ENCODE measurements at places on chromosomes 6 and 20.
A peak's percentile ranks its signal among the peaks of the same experiment; 100 is the strongest.

GRCh38 chr20:32344835-32345506 is 13.2 kb upstream of the ASXL1 start:
- ATAC-seq: no peak

DNA sequence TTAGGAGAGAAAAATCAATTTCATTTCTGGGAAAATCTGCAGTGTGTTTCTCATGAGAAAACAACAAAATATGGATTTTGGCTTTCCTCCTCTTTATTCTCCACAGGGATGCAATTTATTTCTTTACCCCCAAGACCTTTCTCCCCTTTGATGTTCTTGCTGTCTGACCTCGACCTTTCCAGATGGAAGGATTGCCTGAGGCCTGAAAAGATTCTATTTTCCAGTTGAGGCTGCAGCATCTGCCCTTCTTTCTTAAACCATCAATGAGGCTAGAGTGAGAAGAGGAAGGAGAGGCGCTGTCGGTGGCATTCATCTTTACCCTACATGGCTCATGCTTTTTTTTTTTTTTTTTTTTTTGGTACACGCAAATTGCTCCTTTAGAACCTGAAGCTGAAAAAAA is 344.2 kb upstream of the BTBD3 start:
- no peak for ATAC-seq

DNA sequence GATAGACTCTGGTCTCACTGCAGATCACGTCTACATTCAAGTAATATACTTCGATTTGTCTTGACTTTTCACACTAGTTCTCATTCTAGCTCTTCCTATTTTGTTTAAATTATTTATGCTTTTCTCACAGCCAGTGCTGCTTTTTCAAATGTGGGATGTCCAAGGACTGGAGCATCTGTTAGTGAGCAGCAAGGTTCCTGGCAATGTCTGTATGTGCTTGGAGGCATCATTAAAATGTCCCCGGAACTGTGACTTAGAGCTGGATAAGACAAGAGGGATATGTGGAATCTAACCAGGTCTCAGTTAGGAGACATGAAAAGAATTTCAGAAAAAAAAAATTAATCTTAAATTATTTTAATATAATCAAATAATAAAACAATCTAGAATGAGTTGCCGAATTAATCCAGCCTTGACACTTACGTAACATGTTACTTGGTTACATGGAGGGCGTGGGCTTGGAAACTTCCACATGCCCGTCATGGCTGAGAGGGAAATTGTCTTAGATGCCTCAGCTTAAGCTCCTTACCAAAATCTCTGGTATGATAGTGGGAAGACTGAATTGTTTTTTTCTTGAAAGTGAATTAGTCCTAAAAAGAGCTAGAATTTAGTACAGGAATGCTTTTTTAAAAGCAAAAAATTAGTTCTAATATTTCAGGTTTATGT is 21.4 kb upstream of the CARMIL1 start:
- no peak for ATAC-seq

DNA sequence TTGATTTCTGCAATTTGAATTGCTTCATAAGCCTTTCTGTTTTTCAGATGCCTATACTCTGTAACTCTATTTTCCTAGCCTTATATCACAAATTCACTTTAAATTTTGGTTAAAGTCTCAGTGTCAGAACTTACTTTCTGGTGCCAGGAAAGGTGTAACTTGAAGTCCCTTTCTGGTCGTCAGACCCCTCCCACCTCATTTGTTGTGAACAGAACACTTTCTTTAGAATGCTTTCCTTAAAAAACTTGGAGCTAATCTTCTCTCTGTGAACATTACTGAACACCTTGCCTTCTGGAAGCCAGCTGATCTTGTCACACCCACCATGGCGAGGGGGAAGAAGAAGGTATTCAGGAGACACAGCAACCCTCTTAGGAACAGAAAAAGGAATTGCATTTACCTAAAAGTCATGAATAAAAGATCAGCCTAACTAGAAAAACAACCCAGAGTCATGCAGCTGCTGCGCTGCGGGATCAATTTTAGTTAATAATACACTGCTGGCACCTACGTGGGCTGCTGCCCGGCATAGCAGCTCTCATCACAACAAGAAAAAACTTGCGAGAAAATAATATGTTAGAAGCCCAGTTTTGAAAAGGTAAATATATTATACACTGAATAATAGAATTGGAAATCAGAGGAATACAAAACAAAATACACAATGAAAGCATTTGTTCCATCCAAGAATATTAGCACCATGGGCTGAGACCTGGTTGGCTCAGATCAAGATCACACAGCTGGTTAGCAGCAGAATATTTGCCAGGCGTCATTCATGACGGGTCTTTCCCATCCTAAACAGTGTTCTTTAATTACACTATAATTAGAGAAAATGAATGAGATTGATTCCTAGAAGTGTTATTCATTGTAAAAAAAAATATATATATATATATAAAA is 5.8 kb upstream of the FAM217A start:
- no peak for ATAC-seq

- no peak for ATAC-seq
These were observed 86.9 kb upstream of the VSTM2L start for GRCh38 chr20:37816003-37816402.

DNA sequence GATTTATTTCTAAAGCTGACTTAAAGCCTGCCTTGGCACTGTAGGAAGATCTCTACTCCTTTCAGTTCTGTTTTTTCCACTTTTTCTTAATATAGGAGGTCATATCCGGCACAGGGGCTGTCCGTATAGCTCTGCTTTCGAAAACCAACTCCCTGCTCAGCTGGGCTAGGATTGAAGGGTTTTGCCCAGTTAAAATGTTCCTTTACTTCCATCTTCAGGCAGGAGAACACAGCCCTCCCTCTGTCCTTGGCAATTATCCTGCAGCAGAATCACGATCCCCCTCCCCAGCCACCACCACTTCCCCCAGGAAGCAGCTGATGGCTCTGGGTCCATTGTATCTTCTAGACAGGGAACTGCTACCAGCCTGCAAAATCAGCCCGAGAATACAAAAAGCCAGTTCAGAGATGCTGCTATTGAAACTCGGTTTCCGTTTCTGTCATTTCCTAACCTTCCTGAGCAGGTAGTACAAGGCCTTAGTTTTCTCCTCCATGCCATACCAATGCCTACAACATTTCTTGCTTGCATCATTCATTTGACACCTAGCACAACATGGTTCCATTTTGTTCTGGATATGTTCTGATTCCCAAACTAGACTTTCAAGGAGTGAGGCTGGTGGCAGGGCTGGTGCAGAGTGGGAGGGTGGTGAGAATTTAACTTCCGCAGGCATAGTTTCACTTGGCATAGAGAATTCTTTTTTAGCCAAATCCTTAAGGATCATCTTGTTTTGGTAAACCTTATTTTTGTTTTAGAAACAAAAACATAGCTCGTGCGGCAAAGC is 53.9 kb downstream of the FAM50B start:
- ATAC-seq: peak; percentile 37

DNA sequence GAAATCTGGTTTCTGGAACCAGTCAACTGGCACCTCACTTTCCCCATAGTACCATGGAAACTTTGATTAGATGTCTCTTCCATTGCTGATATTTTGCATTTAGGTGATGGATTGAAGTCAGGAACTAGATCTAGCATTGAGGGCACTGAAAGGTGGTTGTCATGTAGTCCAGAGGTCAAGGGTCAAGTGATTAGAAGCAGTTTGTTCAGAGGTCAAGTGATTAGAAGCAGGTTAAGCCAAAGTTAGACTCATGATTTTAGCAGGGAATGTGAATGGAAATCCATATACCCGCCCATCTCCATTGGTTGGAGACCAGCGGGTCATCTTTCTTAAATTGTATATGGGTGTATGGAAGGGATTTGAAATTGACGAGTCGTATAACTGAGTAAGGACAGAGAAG is 51.2 kb downstream of the CBFA2T2 start:
- no peak for ATAC-seq

DNA sequence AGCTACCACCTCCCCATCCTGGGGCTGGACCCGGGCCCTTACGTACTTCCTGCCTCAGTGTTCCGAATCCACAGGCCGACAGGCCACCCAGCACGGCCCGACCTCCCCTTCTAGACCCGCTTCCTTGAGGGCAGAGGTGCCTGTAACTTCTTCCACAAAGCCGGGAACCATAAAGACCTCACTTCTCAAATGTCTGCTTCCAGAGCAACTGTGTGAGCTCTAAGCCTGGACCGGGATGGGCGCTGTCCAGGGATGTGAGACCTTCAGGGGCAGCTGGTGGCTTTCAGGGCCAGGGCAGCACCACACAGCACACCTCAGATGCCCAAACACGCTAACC is 9.3 kb downstream of the SLC2A4RG start:
- ATAC-seq: no peak

DNA sequence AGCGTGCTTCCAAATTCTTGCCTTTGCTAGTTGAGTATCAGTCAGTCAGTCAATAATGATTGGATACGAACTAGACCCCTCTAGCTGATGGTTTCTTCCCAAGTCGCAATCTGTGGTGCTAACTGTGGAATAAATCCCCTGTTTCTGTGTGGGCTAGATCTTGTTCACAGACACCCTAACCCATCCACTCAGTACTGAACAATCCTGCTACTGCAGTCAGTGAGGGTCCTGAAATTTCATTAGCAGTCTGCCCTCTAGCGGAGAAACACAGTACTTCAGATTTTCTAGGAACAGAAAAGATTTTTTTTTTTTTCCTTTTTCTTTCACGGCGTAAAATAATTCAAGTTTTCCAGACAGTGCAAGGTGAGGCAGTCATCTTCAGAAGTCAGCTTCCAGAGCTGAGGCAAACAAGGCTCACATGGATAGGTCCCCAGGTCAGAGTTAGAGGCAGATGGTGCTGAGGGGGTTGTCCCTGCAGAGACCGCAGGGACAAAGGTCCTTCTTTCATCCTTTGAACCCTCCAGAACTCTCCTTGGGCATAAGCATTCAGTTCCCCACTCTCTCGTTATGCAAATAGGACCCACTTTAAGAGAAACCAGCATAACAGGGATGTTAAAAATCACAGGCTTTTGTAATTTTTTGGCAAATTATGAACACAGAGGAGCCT is 119.6 kb downstream of the SCML4 start:
- ATAC-seq: no peak

DNA sequence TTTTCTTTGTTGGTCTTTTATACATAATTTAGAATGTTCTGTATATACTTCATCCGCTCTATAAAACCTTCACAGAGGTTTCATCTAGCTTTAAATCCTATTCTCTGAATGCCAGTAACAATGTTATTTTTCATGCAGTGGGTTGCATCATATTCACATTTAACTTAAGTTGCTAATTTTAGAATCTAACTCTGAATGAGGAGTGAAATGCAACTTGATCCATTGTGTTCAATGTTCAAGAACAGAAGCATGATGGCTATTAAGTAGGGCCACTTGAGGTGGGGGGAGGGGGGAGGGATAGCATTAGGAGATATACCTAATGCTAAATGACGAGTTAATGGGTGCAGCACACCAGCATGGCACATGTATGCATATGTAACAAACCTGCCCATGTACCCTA is 224.5 kb downstream of the NKAIN2 start:
- ATAC-seq: no peak

DNA sequence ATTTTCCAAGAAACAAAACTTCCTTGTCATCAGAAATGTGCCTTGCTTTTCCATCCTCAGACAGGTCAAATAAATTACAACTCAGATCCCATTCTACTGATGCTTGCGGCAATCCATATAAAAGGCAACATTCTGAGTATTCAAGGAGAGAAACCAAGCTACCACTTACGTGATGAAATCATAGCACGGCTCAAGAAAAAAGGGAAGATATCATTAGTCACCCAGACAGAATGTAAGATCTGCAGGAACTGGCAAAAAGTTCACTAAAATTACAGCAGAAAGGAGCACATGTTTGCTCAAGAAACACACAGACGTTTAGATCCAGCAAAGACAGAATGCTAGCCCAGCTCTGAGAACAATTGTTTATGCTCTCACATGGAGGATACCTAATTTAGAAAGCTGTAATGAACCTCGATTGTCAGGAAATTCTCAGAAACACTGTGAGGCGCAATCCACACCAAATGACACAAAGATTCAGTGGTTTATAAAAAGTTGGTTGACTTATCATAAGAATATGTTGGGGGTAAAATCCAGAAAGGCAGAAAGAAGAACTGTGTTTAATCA is 304.2 kb downstream of the ADGRG6 start:
- no peak for ATAC-seq

- ATAC-seq: no peak
These were observed 325.1 kb downstream of the SOX4 start for GRCh38 chr6:21918666-21919065.

- ATAC-seq: no peak
These were observed 94.4 kb upstream of the TNFAIP3 start for GRCh38 chr6:137772541-137773250.

GRCh38 chr6:36888654-36889481 is 3.1 kb downstream of the C6orf89 start:
- ATAC-seq: no peak

GRCh38 chr6:78340755-78341154 is 526.6 kb upstream of the IRAK1BP1 start:
- ATAC-seq: no peak

- no peak for ATAC-seq
These were observed 8.7 kb upstream of the WTAP start for GRCh38 chr6:159718634-159719033.

GRCh38 chr6:138404666-138405337 is 779 bp downstream of the HEBP2 start:
- ATAC-seq: peak; percentile 51

DNA sequence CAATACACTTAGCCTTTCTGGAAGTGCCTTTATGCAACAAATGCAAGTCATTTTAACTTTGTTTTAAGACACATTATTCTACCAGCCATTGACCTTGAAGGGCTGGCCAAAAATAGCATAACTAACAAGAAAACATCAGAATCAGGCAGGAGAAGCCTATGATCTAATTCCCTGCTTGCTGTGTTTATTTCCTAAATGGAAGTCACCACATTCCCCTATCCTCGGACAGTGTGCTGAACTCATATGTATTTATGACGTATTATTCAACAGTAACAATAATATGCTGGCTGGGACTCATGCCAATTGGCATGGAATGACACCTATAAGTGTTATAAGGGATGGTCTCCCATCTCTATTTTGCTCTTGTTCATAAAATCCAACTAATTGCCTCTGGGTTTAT is 140.7 kb downstream of the MAP3K7 start:
- ATAC-seq: no peak

DNA sequence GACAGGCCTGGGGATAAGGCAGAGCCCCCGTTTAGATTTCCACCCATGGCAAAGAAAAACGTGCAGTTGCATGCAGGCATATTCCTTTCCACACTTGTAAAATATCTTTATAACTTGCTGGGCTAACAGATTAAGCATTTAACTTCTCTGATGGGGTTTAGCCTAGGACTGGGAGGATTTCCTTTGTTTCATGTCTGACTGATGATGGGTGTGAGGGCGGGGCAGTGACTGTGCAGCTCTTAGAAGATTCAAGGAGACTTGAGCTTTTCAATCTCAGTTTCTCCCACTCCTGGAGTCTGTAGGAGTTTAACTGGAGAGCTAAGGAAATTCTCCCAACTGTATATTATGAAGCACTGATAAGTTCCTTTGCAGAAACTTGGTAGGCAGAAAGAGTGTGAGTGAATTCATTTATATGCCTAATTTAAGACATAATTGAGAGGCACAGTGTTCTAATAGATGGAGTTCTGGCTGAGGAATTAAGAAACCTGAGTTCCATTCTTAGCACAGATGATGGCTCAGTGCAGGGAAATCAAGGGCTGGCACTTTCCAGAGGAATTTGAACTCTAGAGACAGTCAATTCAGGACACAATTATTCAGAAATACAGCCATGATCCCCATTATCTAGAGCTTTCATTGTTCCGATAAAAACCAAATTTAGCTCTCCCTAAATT is 214.6 kb upstream of the CNR1 start:
- ATAC-seq: no peak

GRCh38 chr20:46636514-46636913 is 14.7 kb downstream of the SLC13A3 start:
- no peak for ATAC-seq
